ENCODE measurements at places on chromosomes 3 and 15.
A peak's percentile ranks its signal among the peaks of the same experiment; 100 is the strongest.

DNA sequence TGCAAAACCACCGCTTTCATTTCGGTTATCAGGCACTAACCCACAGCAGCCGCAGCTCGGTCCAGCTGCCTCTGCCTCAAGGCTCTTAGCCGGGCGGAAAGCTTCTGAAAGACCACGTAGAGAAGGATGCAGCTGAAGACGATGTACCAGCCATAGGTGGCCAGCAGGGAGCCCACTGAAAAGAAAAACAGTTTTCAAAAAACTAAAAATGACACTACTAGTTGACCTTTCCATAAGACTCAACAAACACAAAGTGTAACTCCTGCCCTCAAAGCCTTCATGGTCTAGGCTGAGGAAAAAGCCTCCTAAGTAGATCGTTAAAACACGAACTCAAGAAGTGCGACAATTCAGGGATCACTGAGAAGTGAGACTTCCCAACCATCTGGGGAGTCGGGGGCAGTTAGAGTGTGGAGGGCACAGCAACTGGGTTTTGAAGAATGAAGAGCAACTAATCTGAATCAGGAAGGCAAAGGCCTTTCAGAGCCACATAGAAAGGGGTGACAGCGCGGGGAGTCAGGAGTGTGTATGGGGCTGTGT, 716 bp downstream of the SELENOS start:
- no peak for DNase-seq

DNA sequence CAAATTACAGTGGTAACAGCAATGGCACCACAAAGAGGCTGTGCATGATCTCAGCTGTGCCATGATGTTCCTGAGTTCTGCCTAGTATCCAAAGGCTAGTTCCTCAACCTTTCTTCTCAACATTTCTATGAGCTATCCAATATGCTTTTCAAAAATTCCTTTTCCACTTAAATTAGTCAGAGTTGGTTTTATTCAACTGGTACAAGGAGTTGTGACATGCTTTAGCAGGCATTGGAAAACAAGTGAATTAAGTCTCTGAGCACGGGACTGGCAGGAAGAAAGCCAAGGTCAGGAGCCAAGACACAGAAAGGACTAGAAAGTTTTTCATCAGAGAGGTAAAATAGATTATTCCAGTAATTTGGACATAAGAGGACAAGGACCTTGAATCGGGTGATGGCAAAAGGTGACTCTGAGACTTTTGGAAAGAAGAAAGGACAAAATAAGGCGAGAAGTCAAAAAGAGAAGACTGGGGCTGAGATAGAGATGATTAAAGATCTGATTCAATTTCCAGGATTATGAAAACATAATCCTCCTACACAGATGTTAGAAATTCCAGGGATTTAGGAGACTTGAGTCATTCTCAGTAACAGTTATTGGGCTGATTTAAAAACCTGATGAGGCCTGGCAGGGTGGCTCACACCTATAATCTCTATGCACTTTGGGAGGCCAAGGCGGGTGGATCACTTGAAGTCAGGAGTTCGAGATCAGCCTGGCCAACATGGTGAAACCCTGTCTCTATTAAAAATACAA, 36.1 kb downstream of the PBRM1 start:
- DNase-seq, result no peak

DNA sequence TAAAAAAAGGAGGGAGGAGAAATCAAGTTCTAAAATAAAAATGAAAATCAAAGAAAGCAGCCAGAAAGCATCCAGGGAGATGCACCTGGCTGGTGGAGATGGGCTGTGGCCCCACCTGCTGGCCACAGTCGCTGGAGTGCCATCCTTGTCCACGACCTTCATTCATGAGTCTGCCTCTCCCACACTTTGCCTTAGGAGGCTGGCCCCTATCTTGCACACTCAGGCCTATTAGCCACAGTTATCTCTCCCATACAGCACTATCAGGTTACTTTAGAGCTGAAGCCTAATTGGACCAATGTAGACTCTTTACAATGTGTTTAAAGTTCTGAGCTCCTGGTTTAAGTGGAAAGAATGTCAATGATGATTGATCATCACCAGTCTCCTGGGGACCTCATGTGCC, 392.0 kb upstream of the RORA start:
- no peak for DNase-seq

- DNase-seq, result peak; percentile 28
These were observed 483 bp downstream of the VPS13C start for GRCh38 chr15:62059816-62060112.

- DNase-seq, result no peak
These were observed 34.5 kb downstream of the DAPK2 start for GRCh38 chr15:64011736-64012135.

GRCh38 chr3:23115171-23115877, 87.8 kb upstream of the UBE2E2 start:
- DNase-seq, result no peak

GRCh38 chr3:189724356-189724755, 93.2 kb downstream of the TP63 start:
- no peak for DNase-seq

- no peak for DNase-seq
These were observed 1375.4 kb downstream of the NSUN3 start for GRCh38 chr3:95438274-95438673.

- DNase-seq, result no peak
These were observed 193.6 kb downstream of the UBE2E2 start for GRCh38 chr3:23396746-23397145.

GRCh38 chr3:159739969-159740368, 248.7 kb upstream of the IL12A start:
- no peak for DNase-seq

GRCh38 chr3:54071601-54072000, 50.8 kb upstream of the CACNA2D3 start:
- no peak for DNase-seq

DNA sequence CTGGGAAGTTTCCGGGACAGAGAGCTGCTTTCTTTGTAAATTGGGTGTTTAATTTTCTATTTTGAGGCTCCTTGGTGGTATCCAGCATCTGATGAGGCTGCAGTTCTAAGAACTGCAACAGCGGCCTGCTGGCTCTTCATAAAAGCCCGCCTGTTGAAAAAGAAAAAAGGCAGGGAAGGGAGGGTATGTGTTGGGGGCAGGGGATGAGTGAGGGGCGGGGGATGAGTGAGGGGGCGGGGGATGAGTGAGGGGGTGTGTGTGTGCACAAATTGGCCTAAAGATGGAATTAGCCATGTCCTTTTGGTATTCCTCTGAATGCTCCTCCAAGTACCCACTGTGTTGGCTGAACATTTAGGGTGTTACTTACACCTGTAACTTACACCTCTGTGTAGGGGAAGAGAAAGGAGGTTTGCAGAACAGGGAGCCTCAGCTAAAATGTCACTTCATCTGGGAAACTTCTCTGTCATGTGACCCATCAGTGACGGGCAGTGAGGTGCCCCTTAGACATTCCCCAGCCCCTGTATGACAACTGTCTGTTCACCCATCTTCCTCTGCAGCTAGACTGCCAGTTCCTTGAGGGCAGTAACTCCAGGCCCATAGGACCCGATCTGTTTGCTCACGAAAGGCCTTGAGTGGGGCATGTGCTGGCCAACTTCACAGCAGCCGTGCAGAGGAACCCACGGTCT, 57.6 kb downstream of the LRIG1 start:
- no peak for DNase-seq
